Lung microvascular endothelial cell (primary cell): ENCODE measurements at places on chromosomes 2 and 18.

- DNase-seq = no peak
These were observed 45.2 kb upstream of the NFU1 start for GRCh38 chr2:69482471-69482870.

DNA sequence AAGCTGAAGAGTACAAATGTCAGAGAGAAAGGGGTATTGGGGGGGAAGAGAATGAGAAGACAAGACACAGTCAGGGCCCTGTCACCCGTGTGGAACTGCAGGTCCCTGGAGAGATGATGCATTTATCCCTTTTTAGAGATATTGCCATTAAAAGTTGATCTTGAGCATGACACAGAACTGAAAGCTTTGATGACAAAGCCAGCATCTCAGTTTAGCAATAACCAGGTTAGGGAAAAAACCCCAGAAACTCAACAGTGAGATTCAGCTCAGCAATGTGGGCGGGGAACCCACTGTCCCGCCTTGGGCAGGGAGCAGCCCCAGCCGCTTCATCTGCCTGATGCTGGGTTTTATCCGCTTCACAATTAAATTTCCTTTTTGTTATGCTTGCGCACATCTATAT lies 181.1 kb downstream of the NEDD4L start:
- no peak for DNase-seq

DNA sequence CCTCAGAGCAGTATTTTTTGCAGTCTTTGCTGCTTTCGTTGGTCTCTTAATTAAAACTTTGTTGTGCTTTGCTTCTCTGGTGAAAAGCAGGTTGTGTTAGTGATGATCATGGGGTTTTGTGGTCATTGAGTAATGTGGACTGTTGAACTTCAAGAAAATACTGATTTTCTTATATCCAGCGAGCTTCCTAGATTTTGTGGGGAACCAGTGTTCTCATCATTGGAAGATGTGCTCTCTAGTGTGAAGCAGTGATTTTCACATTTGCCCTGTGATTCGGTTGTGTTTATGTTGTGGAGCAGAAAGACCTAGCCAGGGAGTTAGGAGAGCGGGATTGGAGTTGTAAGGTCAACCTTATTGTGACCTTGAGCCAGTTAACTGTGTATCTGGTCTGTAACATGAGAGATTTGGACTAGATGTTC lies 12.4 kb downstream of the ASAP2 start:
- DNase-seq = no peak

- peak; percentile 99 for DNase-seq
These were observed 85.3 kb upstream of the EFEMP1 start for GRCh38 chr2:56008661-56009431.

DNA sequence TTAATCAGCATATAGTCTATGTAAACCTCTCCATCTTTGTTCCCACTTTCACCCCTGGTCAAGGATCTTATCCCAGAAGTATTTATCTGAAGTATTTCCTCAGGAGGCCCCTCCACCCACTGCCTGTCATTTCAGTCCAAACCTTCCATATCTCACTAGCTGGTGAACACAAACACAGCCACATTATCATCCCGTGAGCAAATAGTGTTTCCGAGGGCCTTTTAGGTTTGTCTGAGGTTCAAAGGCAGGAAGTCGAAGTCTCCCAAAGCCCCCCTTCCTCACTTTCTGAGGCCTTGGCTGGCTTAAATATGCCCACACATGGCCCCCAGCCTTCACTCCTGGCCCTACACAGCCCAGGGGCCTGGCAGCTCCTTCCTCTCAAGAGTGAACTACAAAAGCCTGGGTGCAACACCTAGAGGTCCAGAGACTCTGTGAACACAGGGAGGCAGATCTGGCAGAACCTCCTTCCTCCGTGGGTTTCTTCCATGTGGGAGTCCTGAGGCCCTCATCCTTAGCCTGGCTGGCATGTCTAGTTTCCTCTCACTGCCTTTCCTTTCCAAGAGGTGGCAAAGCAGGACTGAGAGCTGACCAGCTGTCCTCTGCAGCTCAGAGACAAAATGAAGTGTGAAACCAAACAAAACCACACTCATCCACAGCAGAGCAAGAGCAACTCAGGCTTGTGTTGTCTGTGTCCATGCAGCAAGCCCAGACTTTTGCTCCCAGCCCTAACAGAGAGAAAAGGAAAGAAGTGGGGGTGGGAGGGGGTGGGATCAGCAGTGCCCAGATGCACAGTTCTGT lies 264.2 kb downstream of the SS18 start:
- no peak for DNase-seq

GRCh38 chr2:218168635-218169462 lies 2.1 kb upstream of the CXCR1 start:
- peak; percentile 47 for DNase-seq
